Activated naive CD4-positive, alpha-beta T cell treated with anti-CD3 and anti-CD28 coated beads, Interleukin-2, amount 50 U/mL, for 16 hours (primary cell): ENCODE measurements at places on chromosomes 2 and 18.

DNA sequence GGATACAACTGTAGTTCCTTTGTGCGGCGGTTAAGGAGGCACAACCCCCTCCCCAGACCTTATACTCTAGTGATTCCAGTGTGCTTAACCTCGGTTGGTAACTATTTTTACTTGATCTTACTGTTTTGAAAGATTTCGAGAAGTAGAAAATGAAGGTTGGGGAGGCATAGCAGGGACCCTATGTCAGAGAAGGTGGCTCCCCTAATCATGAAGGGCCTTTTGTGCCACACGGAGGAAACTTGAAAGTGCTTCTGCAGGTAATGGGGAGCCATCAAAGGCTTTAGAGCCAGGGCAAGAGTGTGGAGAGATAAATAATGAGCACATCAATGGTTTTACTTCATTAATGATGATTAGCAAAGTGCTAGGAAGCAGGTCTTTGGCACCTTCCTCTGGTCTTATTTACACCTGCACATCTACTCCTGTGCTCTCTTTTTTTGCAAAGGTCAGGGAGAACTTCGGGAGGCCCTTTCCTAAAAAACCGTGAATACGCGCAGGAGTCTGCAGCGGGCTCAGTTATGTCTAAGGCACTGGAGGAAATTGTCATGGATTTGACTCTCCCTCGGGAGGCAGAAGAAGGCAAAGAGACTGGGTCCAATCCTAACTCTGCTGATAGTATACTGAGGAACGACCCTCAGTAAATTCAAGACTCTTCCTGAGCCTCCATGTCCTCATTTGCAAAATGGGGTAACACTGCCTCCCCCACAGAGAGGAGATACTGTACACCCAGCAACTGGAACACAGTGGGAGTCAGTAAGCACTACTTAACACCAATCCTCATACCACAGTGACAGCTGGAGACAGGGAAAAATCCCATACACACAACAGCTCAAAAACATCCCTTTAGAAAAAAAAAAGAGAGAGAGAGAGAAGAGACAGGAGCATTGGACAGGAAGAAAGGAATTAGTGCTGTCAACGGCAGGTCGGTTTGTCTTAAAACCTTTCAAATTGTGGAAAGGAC, 81.6 kb downstream of the DDX1 start:
- DNase-seq = no peak

DNA sequence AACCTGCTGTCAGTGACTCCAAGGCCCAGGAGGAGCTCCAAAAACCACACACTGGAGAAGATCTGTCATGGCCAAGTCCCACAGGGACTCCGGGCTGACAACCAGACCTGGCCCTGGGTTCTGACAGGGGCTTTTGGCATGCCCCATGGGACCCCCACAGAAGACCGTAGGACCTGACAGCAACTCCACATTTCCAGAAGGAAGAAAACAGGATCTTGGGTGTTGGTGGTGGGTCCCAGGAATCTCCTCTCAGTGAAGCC, 275.9 kb upstream of the HS6ST1 start:
- DNase-seq = no peak

GRCh38 chr2:214648520-214648919, 161.0 kb downstream of the BARD1 start:
- no peak for DNase-seq

GRCh38 chr18:57015451-57015850, 131.4 kb upstream of the BOD1L2 start:
- no peak for DNase-seq

GRCh38 chr2:120269076-120269744, 16.6 kb downstream of the RALB start:
- DNase-seq = no peak

GRCh38 chr2:16621316-16621715, 44.3 kb downstream of the CYRIA start:
- DNase-seq = no peak

GRCh38 chr2:203185864-203186263, 53.0 kb upstream of the CYP20A1 start:
- DNase-seq = no peak

- DNase-seq = no peak
Measured at GRCh38 chr2:90221300-90221651, 1529.8 kb downstream of the RPIA start.

DNA sequence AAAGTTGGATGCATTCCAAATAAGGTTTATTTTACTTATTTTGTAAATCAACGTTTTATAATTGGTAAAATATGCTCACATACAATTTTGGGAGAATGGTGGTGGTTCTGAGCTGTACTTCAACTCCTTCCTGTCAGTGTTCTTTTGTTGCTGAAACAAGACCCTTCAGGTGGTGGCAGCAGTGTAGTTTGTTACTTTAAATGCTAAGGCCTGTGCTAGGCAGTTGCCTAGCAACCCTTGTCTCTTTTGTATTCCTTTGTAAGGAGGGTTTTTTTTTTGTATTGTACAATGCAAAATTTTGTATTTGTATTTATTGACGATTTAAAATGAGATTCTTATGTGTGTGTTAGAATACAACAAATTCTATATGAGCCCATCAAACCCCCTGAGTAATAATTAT, 166.0 kb upstream of the FAM98A start:
- no peak for DNase-seq

- DNase-seq = peak; percentile 49
Measured at GRCh38 chr2:161077367-161078210, 82.6 kb upstream of the TANK start.

- DNase-seq = no peak
Measured at GRCh38 chr18:63831080-63831788, 56.0 kb downstream of the SERPINB7 start.

- peak; percentile 25 for DNase-seq
Measured at GRCh38 chr2:204110338-204110741, 173.8 kb downstream of the ICOS start.

DNA sequence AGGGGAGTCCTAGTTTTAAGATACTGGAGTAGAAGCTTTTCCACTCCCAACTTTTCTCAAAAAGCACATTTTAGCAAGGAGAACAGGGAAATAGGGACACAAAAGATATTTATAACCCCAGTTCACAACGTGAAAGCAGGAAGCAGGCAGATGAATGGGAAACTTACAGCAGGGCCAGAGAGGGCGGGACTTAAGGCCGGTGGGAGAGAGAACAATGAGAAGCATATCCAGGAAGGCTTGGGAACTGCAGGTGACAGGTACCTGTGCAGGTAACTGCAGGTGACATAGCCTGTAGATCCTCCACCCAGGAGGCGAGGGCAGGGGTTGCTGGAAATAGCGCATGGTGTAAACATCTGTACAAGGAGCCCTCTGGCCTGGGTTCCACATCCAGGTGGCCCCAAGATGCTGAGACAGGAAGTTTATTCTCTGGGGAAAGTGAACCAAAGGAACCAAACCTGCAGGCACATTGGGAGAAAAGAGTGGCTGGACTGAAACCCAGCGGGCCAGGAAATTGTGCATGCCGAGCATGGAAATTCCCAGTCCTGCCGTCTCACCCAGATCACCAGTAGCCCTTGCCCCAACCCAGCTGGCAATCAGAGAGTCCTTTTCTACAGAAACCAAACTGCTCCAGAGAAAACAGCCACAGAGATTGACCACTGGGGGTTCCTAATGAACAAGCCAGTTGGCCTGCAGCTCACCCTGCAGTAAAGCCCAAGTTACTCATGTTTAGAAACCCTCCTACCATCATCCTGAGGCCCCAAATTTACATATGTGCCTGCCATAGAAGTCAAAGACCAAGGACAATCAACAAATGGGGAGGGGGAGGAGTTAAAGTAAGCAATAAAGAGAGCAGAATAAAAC, 24.3 kb upstream of the COL6A3 start:
- no peak for DNase-seq

DNA sequence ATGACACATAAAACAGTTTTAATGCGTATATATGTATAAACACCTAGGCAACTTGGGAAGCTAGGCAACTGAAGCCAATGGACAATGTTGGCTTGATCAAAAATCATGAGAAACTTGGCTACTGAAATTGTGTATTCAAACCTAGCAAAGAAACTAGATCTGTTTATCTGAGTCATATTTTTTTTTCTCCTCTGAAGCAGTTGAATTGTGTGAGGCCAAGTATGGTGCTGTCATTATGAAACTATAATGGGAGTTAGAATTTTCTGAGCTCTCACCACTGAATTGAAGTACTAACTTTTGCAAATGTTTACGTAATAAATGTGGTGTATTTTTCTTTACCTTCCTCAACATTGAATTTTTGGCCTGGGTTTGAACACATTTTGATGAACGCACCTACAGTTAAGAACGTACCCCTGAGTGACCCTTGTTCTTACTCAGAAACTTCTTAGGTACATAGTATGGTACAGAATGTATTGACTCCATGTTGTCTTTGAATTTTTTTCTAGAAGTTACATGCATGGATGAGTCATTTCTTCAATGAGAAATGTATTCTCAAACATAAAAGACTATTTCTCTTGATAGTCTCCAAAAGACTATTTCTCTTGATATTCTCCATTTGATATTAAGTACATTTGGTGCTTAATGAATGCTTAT, 23.8 kb downstream of the CD28 start:
- DNase-seq = no peak

DNA sequence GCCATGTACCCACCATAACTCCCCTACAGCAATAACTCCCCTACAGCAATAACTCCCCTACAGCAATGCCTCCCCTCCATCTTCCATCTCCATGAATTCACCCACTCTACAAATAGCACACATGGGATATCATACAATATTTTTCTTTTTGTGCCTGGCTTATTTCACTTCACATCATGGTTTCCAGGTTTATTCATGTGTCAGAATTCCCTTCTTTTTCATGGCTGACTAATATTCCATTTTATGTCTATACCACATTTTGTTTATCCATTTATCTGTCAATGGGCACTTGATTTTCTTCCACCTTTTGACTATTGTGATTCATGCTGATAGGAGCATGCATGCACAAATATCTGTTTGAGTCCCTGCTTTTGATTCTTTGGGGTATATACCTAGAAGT, 178.3 kb downstream of the SMAD7 start:
- DNase-seq = no peak

DNA sequence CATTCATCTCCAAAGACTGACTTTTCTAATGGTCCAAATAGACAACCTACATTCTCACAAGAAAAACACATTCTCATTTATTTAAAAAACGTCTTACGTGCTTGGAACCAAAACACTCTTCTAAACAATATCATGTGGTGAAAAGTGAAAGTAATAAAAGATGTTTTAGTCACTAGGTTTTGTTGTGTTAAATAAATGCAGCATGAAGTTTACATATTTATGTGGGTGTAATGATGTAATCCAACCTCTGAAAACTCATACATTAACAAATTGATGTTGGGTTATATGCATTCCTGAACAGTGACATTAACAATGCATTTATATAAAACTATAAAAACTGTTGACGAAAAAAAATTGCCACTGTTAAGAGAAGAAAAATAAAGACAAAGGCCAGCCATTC, 55.1 kb upstream of the ACVR2A start:
- DNase-seq = no peak

- no peak for DNase-seq
Measured at GRCh38 chr18:46770708-46771107, 13.9 kb upstream of the ST8SIA5 start.

DNA sequence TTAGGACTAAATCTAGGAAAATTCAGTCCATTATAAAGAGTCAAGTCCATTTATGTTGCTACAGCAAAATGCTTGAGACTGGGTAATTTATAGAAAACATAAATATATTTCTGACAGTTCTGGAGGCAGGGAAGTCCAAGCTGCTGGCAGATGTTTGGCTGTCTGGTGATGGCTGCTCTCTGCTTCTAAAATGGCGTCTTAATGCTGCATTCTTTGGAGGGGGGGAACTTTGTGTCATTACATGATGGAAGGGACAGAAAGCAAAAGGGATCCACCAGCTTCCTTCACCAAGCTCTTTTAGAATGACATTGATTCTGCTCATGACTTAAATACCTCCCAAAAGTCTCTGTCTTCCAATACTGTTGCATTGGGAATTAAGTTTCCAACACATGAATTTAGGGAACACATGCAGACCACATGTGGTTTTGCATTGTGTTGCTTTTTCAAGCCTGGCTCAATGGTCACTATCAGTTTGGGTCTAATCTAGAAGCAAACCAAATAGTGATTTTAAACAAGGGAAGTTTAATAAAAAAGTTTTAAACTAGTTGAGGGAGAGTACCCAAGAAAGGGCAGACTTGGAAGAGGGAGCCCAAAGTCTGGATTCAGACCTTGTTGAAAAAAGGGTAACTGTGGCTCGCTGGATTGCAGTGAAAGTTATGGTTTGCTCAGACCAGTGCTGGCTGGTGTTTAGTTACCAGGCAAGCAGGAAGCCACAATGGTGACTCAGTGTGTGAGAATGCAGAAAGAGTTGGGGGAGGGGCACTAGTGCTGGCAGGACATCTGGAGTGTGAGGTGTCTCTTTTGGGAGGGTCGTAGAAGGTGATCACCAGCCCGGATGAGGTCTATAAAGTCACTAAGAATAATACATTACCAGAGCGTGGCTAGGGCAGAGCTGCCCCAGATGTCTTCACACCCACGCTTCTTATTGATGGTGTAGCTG, 30.8 kb downstream of the C18orf54 start:
- DNase-seq = no peak

GRCh38 chr2:109407276-109408042, 206.3 kb downstream of the SEPTIN10 start:
- no peak for DNase-seq

DNA sequence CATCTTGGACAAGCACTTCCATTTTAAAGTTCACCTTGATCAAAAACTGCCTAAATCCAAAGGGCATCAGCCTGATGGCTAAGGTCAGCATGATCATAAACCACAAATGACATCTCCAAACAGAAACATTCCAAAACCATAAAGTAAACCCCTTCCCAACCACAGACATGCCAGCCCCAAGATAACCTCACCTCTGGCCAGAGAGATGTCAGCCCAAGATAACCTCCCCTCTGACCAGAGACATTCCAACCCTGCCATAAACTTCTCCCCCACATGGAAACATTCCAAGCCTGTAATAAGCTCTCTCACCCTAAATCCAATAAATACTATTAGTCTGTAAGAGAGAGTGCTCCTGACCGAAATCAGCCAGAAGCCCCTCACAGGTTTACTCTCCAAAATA, 18.6 kb upstream of the MARCO start:
- DNase-seq = no peak

- DNase-seq = peak; percentile 22
Measured at GRCh38 chr2:9656270-9656766, 25.5 kb upstream of the YWHAQ start.

DNA sequence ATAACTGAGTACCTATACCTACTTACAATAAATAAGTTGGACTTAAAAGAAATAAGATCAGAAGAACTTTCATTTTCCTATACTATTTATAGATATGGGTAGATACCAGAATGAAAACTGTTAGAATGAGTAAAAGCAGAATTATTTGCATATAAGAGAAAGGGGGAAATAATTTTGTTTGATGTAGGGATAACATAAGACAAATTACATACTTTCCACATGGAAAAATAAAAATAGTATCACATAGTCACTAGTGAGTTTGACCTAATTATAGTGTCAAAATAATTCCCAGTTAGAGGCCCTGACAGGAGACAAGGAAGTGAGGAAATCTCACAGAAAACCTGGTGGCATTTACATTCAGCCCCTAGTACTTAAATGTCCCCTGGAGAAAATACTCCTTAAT, 28.6 kb downstream of the KCMF1 start:
- no peak for DNase-seq

DNA sequence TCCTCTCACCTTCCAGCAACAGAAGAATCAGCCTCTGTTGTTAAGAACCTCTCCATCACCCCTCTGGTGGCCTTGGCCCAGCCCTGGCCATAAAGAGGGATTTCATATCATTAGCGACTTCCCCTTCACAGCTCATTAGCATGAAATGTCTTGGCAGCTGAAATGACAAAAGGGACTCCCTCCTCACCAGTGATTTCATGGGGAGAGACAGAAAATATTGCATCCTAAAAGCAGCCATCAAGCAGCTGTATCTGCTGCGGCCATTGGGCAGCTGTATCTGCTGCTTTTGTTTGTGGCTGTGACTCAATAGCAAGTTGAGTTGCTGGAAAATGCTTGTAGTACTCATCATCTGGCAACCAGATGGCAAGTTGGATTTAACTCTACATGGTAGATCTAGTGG, 105.9 kb upstream of the RMDN2 start:
- DNase-seq = no peak
